ENCODE measurements at places on chromosomes 3 and 15.

DNA sequence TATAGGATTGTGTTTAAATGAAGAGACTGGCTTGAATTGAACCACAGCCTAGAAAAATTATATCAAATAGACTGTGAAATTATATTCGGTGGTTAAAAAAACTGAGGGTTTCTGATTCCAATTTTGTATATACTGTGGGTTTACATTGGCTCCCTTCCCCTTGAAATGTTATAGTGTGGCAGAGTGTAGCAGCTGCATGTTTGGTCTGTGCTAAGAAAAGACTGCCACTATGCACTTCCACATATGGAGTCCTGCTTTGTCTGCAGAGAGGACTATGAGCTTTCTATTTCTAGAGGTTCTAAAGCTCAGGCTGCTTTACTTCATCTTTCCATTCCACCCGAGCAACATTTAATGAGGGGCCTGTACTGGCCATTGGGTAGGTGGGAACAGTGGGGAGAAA, 112.3 kb downstream of the P3H2 start:
- no peak for DNase-seq

DNA sequence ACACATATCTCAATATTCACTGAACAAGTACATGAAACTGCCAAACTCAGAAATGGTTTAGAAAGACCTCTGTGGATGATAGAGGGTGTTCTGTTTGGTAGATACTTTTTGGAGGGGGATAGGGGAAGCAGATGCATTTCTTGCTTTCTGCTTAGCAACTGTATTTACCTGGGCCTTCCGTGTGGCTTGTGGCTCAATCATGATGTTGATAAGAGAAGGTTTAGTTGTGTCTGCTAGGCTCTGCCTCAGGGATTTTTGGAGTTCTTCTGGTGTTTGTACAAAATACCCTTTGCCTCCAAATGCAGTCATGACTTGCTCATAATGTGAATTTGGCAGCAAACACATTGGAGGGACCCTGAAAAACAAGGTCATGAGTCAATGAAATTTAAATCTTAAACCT, 38.2 kb downstream of the HACL1 start:
- no peak for DNase-seq

DNA sequence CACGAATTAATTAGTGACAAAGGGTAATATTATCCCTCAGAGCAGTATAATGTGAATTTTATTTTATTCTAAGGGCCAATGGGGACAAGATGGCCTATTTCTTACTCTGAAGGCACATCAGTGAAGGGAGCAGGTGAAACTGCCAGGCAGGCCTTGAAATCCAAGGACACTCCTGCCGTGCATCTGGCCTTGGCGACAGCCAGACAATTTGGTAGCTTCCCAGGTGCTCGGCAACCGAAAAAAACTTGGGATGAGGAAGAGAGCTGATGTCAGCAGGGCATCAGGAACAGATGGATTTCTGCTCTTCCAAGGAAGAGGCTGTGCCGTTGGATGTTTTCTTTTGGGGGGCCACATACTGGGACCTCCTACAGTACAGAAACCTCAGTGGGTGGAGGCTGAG, 83.2 kb upstream of the ADAMTSL3 start:
- DNase-seq, result no peak

DNA sequence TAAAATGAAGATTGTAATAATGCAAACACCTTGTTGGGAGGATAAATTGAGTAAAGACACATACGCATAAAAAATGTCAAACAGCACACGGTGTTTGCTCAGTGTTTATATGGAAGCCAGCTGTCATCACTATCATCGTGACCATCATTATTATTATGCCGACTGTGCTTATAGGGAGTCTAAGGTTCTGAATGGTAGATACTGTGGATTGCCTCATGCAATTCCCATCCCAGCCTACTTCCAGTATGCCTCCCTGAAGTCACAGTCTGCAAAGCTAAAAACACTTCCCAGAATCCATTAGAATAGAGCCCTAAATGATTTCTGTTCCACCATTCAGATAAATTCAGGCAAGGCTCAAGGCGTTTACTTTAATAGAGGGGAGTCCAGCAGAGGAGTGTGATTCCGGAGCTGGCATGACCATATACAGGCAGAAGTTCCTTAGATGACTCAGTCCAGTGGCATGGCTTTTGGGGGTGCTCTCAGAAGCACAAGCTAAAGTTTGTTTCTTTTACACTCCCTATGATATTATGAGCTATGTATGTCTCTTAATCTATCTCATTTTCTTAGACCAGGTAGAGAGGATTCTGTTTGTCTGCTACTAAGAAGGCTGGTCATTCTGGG, 148.7 kb downstream of the MEX3B start:
- DNase-seq, result peak; percentile 30

DNA sequence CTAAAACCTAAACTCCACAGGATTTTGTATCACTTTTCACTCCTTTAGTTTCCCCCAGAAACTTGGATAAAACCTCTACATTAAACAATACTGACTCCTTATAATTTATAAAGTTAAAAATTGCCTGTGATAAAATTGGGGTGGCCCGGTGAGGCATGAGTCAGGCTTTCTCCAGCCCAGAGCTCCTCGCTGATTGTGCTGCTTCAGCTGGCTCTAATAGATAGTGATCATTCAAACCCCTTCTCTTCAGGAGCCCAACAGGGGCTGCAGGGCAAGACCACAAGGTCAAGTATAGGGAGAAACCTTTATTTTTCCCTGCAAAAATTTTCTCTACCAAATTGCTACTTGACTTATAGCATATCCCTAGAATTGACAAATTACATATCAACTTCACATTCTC, 308.2 kb downstream of the PLCL2 start:
- DNase-seq, result no peak

DNA sequence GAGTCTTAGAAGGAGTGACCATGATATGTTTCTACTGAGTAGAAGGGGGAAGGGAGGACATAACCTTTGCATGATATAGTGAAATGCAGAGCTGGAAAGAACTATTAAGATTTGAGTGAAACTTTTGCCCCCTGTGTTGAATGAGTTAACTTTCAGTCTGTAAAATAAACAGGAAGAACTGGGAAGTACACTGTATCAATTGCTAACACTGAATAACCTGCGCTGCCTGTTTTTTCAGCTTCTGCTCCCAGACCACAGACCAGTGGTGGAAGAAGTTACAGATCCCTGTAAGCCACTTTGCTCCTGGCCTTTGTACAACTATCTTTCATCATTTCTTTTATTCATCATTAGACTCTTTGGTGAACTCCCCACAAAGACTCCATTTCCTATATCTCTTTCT, 3.6 kb upstream of the LRCH3 start:
- no peak for DNase-seq

DNA sequence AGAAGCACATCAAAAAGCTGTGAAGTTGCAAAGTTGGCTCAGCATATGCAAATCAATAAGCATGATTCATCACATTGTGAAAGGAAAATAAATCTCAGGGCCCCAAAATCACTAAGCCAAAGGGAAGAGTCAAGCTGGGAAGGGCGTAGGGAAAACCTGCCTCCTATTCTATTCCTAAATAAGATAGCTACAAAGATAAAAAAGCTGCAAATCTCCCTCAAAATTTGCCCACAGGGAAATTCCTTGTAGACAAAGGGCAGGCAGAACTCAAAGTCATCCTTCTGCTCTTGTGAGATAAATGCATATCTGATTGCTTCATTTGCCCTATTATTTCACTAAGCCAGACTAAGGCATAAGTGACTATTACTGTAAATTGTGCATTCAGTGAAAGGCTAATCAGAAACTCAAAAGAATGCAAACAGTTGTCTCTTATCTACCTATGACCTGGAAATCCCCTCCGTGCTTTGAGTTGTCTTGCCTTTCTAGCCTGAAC, 30.5 kb upstream of the CCNL1 start:
- DNase-seq, result no peak

DNA sequence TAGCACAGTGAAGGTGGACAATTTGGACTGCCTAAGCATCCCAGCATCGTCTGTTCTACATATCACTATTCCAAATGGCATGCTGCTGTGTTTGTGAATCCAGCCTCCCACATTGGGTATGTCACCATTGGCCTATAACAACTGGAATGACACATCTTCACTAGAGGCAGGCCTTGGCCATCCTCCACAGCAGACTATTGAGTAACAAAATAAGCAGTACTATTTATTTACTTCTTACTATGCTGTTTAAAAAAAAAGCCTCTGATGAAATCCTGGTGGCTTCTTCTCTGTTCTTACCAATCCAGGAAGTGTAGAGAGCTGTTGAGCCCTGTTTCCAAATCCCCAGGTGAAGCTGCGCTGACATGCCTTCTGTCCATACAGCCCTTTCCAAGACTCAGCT, 30.6 kb upstream of the CERS3 start:
- DNase-seq, result peak; percentile 29

DNA sequence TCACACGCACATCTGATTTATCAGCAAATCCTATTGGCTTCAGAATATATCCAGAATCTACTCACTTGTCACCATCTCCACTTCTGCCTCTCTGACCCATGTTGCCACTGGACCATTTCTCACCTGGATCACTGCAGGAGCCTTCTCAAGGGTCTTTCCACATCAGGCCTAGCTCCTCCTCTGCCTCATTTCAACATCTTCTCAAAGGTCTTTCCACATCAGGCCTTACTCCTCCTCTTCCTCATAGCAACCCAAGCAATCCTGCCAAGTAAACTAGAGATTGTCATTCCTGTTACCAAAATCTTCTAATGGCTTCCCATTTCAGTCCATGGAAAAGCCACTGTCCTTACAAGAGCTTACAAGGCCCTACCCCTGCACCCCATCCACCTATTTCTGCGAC, 18.0 kb upstream of the DUT start:
- DNase-seq, result no peak

DNA sequence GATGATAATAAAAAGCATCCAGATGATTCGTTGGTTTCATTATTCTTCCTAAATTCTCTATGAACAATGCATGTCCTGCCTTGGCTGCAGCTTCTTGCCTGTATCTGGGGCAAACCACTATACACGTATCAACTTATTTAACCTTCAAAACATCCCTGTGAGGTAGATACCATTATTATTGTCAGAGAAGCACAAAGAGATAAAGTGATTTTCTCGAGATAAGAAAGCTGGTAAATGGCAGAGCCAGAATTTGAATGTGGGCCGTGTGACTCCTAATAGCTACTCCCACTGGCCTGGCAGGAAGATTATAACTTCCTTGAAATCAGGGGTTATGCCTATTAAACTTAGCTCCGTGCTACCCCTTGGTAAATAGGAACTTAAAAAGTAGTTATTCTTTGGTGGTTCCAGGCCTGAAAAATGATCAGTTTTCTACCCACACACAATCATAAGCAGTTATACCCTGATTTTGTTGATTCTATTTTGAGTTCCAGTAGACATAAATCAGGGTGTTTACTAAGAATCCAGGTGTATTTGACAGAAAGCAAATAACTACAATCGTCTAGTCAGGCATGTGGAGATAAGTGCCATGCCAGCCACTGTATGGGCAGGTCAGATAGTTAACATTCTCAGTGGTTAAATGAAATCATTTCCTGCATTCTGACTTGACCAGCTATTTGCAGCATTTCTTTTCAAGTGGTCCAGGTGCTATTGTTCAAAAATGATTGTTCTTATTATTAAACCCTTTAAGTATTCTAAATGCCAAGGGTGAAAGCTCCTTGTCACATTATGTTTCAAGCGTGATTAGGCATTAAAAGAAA, 99.2 kb upstream of the LRRN1 start:
- DNase-seq, result peak; percentile 12

GRCh38 chr15:88748081-88748480, 55.2 kb upstream of the ACAN start:
- no peak for DNase-seq

DNA sequence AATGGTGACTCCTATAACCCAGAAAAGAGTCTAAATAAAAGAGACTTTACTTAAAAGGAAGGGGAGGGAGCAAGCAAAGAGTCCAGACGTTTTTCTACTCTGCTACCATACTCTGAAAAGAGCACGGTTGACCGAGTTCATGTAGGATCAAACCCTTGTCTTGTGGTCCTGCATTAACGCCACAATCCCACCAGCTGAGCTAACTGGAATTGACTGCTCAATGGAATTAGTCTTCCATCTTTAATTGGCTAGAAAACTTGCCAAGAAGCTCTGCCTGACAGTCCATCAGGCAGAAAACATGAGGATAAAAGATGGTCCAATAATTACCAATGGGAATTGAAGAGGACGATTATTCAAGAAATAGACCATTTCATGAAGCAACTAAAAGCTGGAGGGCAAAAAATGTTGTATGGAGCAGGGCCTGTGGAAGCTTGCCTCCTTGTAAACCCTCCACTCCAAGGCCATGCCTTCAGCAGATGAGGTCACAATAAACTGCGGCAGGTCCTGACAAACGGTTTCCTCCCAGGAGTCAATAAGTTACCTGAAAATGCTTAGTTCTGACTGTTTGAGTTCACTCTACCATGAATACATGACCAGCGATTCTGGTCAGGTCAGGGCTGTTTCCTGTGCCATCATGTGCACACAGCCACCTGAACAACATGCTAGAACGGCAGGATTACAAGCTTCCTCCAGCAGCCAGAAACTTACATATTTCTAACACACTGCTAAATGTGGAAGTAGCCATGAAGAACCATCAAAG, 35.6 kb upstream of the ARHGEF3 start:
- DNase-seq, result peak; percentile 39

GRCh38 chr15:72169236-72169920, 28.2 kb downstream of the GRAMD2A start:
- no peak for DNase-seq

DNA sequence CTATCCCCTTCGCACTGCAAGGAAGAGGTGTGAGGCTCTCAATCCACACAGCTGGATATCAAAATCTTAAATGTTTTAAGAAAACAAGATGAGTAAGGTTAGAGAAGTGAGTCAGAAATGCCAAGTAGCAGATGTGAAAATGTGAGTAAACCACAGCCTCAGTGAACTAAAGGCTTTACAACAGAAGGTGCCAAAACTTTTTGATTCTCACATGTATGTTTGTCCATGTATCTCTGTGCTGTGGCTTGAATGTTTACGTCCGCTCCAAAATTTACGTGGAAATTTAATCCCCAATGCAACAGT, 126.8 kb upstream of the PFN2 start:
- peak; percentile 70 for DNase-seq

GRCh38 chr3:32454731-32455608, 47.7 kb downstream of the CMTM6 start:
- no peak for DNase-seq

DNA sequence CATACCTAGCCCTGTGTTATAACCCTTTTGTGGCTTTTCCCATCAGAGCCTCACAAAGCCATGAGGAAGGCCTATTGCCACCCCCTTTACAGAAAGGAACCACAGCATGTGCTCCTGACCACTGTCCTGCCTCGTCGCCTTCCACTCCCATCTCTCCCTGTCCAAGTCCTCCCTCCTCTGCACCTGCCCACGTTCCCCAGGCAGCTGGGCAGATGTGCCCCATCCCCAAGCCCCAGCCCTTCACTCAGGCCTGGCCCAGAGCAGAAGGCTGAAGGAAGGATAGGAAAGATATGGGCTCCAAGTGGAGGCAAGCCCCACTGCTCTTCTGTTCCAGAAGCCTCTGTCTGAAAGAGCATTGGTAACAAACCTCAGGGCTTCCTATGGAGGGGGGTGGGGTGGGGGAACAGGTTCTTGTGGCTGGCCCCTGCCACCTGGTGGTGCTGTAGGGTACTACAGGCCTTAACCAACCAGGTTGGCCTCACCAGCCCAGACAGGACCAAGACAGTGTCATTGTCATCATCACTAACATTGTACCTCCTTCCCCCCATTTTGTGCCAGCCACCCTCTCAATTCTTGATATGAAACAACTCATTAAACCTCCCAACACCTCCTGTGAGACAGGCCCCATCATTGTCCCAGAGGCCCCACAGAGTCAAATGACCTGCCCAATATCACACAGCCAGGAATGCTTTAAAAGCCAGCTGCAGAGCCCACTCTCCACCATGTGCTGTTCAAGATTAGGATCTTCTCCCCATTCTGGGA, 10.0 kb downstream of the POC1A start:
- peak; percentile 53 for DNase-seq

GRCh38 chr3:69505770-69506407, 120.0 kb upstream of the FRMD4B start:
- no peak for DNase-seq

- no peak for DNase-seq
Measured at GRCh38 chr3:171419457-171419856, 40.7 kb downstream of the TNIK start.

Measured in mammary epithelial cell (primary cell).